Stimulated activated CD8-positive, alpha-beta memory T cell treated with anti-CD3 and anti-CD28 coated beads, Interleukin-4, amount 100 ng/mL, for 1 hour (primary cell): ENCODE measurements at places on chromosomes 6 and 20.

DNA sequence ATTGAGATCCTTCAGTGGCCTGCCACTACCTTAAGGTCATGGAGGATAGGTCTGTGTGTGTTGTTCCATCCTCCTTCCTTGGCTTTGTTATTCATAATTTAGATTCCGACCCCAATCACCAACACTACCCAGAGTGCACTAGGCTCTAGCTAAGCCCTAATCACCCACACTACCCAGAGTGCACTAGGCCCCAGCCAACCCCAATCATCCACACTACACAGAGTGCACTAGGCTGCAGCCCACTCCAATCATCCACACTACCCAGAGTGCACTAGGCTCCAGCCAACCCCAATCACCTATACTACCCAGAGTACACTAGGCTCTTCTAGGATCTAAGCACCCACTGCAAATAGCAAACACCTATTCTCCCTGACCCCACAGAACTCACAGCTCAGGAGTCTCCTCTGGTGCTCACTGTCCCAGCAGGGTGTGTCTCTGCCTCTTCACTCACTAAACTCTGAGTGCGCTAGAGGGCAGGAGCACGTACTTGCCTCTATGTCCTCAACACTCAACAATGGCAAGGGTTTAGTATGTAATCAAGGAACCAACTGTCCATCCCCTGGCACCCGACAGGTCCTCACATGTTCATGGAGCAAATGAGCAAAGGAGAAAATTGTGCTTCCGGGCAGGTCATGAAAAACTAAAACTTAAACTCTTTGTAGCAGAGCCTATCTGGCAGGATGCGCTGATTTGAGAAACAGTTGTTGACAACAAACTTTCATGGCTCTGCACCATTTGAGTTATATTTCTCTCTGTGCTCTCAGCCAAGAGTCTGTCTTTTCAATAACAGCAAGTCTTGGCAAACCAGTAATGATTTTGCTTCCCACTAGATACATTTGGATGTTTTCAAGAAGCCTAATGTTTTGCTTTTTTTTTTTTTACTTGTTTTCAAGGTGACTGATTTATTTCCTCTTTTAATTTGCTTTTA, 54.3 kb downstream of the SLC22A23 start:
- DNase-seq = no peak

DNA sequence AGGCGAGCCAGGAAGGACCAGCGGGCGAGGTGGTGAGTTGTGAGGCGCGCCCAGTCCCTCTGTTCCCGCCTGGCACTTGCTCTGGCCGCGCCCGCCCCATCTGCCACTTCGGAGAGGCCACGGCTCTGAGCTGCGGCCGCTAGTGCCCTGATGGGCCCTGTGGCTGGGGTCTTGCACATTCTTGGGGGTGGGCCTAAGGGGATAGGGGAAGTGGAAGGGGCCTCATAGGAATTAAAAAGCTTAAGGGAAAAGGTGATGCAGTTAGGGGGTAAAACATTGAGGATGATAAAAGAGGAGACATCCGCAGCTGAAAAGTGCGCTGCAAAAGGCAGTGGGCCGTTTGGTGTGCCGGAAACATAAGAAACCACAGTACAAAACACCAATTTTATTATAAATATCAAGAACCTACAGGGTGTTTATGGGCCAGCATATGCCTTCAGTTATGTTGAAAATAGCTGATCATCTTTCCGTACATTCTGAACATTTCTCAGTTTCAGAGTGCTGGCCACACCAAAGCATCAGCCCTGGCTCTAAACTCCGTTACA, 1.1 kb upstream of the PSMB8 start:
- no peak for DNase-seq

DNA sequence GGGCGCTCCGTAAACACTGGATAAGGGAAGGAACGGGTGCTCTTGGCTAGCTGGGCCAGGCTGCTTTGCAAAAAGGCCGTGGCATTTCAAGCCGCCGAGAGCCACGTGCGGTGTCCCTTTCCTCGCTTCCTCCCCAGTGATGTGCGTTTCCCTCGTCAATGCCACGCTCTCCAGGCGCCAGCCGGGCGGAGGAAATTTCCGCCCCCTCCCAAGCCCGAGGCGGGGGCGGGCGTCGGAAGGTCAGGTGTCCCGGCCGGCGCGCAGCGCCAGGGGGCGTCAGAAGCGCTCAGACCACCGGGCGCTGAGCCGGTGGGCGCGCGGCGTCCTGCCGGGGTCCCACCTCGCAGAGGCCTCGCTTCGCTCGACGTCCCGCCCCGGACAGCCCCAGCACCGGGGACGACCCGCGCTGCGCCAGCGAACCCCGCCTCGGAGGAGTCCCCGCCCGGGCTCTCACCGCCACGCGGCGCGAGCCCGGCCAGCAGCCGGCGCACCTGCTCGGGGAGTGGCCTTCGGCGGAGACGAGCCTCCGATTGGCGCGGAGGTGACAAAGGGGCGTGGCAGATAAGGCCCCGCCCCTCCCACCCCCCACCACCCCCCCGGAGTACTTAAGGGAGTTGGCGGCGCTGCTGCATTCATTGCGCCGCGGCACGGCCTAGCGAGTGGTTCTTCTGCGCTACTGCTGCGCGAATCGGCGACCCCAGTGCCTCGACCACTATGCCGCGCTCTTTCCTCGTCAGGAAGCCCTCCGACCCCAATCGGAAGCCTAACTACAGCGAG, at the start of gene SNAI1:
SNAI1 (plus strand) TSS at position 635 of the 777 bp plus-strand sequence; CDS start at position 715, 80 bp downstream.
- peak; percentile 75 for DNase-seq

GRCh38 chr20:51486197-51487005, 56.1 kb downstream of the NFATC2 start:
- no peak for DNase-seq

- no peak for DNase-seq
Measured at GRCh38 chr6:132246632-132247270, 154.5 kb downstream of the MOXD1 start.

DNA sequence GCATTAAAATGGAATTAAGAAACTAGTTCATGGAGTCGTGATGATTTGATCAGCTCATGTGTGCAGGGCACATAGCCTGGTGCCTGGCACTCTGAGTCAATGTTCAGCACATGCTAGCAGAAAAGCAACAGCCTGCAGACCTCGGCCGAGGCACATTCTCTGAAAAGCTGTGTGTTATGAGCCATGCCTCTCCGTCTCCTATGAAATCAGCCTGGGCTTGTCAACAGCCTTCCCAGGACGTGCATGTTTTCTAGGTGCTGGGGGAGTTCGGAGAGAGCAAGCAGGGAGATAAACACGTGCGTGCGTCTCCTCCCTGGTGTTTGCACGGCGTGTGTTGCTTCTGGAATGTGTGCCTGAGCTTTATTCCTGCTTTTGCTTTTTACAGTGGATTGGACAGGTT, 207.8 kb upstream of the KCNG1 start:
- DNase-seq = no peak

GRCh38 chr6:7568021-7568420, 22.0 kb upstream of the SNRNP48 start:
- DNase-seq = no peak

GRCh38 chr6:4420160-4420865, 284.9 kb upstream of the ECI2 start:
- DNase-seq = no peak

GRCh38 chr6:8180327-8181159, 78.2 kb upstream of the EEF1E1 start:
- DNase-seq = no peak

- no peak for DNase-seq
Measured at GRCh38 chr6:105077596-105078385, 102.0 kb downstream of the POPDC3 start.

- DNase-seq = no peak
Measured at GRCh38 chr6:105833959-105834947, 251.9 kb upstream of the PRDM1 start.

- no peak for DNase-seq
Measured at GRCh38 chr6:22656706-22657351, 87.5 kb downstream of the HDGFL1 start.

- DNase-seq = no peak
Measured at GRCh38 chr6:167984144-167984719, 13.2 kb upstream of the KIF25 start.

DNA sequence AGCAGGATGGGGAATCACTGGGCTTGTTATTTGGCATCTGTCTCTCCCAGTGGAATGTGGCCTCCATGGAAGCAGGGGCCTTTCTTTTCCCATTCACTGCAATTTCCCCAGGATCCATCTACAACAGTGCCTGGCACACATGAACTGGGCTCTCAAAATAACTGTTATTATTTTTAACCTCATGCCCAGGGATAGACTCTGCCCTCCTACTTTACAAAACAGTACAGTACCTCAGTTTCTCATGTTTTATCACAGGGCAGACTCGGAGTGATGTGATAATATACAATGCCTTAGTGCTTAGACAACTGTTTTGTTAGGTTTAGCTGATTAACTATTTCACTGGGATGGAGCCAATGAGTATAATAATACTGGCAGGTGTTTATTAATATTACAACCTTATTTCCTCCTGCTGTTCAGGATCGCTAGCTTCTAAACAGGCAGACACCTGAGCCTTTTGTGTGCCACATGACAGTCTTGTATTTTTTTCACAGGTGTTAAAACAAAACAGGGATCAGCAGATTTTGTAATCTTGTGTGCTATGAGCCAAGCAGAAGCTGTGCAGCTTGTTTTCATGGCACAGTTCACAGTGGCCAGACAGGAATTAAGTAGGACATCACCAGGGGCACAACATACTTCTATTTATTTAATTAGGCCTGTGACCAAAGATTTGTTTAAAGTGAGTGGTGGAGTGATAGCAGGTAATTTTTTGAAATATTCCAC, 157.7 kb upstream of the EYA4 start:
- no peak for DNase-seq

DNA sequence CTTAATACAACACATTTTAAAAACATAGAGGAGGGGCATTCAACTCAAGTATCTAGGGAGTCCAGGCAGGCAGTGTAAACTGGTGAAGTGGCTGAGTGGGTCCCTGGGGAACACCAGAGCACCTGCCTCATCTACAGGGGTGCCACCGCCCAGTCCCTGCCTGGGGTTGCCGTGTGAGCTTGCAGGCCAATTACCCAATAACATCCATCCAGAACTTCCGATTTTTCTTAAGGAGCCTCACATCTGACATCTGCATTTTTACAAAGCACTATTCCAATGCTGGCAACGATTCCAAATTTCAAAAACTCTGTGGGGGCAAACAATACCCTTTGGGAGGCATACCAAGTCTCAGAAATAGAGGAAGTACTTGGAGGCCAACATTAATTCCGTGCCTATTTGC, 288.4 kb upstream of the TSHZ2 start:
- DNase-seq = no peak

GRCh38 chr6:17836293-17836692, 129.6 kb upstream of the NUP153 start:
- no peak for DNase-seq

- no peak for DNase-seq
Measured at GRCh38 chr6:113978084-113978675, 7.2 kb upstream of the HDAC2 start.

- no peak for DNase-seq
Measured at GRCh38 chr6:17872908-17873307, 114.5 kb downstream of the KIF13A start.

DNA sequence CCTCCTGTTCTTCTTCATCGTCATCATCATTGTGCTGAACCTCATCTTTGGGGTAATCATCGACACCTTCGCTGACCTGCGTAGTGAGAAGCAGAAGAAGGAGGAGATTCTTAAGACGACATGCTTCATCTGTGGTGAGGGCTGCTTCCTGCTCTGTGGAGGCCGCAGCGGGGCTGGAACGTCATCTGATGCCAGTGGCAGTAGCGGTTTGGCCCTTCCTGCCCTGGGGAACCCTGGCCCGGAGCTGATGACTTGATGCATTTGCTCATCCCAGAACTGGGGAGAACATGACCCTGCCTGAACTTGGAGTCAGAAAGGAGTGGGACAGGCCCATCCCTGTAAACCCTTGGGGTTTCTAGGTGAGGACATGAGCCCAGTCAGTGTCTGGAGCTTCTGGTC, 18.7 kb downstream of the UQCC2 start:
- no peak for DNase-seq

DNA sequence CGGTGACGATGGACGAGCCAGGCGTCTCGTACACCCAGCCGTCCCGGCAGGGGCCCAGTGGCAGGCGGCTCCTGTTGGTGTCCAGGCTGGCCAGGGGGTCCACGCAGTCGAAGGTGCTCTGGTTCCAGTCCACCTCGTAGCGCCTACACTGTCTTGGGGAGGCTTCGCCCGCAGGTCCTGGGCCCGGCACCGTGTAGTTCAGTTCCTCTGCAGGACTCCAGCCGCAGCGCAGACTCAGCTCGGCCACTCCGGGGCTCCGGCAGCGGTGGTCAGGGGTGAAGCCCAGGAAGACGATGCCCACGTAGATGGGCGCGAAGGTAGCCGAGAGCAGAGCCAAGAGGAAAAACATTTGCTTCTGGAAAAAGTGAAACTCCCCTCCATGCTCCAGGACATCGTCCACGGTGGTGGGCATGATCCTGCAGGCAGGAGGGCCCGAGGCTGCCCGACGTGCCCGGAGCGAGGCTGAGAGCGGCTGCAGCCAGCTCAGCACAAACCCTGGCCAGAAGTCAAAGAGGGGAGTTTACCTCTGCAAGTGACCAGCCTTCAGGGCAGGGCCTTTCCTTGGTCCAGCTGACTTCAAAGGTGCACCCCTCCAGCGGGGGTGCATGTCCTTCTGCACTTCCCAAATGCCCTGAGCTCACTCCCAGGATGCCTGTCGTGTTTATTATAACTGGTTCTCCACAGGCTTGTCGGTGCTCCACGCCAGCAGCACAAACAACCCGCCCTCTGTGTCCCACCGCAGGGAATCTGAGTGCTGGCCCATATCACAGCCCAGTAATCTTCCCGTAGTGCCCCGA, at the start of gene SLC22A2:
SLC22A2 (minus strand) TSS at position 476 of the 797 bp plus-strand sequence; CDS start at position 412, 64 bp downstream.
- DNase-seq = no peak

DNA sequence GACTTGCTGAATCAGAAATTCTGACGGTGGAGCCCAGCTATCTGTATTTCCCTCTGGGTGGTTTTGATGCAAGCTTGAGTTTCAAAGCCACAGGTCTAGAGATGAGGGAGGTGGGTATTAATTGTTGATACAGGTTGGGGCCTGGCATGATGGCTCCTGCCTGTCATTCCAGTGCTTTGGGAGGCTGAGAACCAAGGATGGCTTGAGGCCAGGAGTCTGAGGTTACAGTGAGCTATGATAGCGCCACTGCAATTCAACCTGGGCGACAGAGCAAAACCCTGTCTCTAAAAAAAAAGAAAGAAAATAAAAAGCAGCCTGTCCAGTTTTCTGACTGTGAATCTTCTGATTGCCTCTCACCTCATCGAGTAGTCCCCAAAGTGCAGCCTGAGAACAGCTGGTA, 184.8 kb upstream of the SASH1 start:
- DNase-seq = no peak

GRCh38 chr20:62159839-62160238, 16.3 kb downstream of the SS18L1 start:
- no peak for DNase-seq

DNA sequence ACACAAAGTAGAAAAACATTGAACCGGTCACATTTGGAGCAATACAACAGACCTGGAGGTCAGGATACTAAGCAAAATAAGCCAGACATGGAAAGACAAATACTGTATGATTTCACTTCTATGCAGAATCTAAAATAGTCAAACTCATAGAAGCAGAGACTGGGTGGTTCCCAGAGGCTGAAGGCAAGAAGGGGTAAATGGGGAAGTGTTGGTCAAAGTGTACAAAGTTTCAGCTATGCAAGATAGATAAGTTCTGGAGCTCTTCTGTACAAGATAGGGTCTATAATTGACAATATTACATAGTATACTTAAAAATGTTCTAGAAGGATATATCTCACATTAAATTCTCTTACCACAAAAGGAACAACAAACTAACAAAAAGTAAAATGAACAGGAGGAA, 70.3 kb downstream of the TMEM244 start:
- no peak for DNase-seq
